ENCODE measurements at places on chromosomes 11 and 22. TPM values are rescaled to one million over a fixed set of nuclear protein-coding genes. Genes with fewer than 3 reads are reported as not detected.

DNA sequence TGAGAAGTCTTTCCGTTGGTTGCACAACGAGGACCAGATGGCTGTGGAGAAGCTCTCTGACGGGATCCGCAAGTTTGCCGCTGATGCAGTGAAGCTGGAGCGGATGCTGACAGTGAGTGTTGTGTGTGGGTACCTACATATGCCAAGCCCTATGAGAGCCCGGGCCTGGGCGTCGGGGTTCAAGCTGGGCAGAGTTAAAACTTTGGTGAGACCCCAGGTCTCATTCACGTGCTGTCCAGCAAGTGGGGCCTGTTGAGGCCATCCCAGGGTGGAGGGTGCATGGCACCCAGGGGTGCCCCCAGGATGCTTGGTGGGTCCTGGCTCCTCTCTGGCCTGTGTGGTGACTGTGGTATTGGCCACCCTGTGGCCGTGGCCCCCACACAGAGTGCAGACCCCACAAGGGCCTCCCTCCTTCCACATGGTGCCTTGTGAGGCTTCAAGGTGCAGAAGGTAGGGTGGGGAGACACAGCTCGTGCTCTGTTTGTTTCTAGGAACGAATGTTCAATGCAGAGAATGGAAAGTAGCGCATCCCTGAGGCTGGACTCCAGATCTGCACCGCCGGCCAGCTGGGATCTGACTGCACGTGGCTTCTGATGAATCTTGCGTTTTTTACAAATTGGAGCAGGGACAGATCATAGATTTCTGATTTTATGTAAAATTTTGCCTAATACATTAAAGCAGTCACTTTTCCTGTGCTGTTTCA is 12.8 kb downstream of the GATD1 start:
- no peak overlapping the region for H3K27ac ChIP-seq
- no peaks in the 10 kb centered on the region for H3K4me1 ChIP-seq
- H3K27me3 ChIP-seq = no peaks in the 10 kb centered on the region

CNGA4 gene
- total RNA-seq = not detected

PRAME gene
- 0.93 TPM for total RNA-seq

DNA sequence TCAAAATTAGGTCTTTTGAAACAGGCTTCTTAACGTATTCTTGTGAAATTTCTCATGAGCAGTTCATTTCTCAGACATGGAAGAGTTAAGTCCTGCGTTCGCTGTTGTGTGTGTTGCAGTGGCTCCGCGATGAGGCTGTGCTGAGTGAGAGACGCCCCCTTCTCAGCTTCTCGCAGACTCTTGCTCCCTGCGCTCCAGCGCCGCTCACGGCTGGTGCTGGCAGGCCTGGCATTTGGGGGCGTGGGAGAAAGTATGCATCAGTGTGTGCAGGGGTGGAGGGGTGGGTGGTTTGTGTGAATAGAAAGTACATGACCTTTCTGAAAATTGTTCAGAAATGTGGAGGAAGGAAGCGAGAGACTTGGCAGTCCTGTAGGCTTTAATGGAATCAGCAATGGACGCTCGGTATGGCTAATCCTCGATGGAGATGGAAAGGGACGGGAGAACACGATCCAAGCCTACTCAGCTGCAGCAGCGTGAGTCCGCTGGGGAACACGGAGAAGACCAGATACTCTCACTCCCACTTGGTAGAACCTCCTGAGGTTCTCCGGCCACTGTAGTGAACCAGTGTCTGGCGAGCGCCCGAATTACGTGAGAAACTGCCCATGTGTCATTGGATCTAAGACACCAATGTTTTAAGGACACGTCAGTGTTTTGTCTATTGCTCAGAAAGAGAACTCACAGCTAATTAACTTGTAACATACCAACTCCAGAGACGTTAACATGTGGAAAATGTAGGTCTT is 5.9 kb downstream of the TAB1 start:
- no peaks in the 10 kb centered on the region for H3K36me3 ChIP-seq
- no peak overlapping the region for H3K4me3 ChIP-seq
- peaks cover 14% of the 10 kb centered on the region for H3K4me1 ChIP-seq
- H3K27ac ChIP-seq = no peak overlapping the region
- no peaks in the 10 kb centered on the region for H3K27me3 ChIP-seq

NARS2 gene
- total RNA-seq = 19.8 TPM

GRCh38 chr11:112881461-112881860 is 79.8 kb upstream of the NCAM1 start:
- H3K27me3 ChIP-seq = no peaks in the 10 kb centered on the region
- H3K27ac ChIP-seq = no peak overlapping the region
- H3K36me3 ChIP-seq = no peaks in the 10 kb centered on the region
- peaks cover 55% of the 10 kb centered on the region for H3K4me1 ChIP-seq

GRCh38 chr11:96023275-96023674 is 99.4 kb upstream of the MTMR2 start:
- H3K27ac ChIP-seq = no peak overlapping the region
- peaks cover 5% of the 10 kb centered on the region for H3K4me1 ChIP-seq
- H3K27me3 ChIP-seq = no peaks in the 10 kb centered on the region

DNA sequence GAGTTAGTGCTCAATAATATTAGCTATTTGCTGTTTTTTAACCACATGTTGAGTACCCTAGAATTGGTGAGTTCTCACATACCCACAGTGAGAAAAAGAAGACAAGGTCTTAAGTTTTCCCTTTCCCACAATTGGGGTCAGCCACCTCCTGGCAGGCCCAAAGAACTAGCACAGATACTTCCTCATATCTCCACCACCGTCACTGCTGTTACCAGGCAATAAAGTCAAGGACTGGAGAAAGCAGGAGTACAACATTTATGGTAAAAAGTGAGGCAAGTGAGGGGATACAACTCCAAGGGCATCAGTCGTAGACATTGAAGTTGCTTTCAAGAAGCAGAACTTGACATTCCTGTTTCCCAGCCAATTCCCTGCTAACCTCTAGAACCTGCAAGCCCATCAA is 19.6 kb downstream of the ELP4 start:
- H3K4me3 ChIP-seq = no peak overlapping the region
- no peak for DNase-seq
- no peaks in the 10 kb centered on the region for H3K36me3 ChIP-seq
- no peaks in the 10 kb centered on the region for H3K27me3 ChIP-seq
- no peak overlapping the region for H3K27ac ChIP-seq
- peaks cover 6% of the 10 kb centered on the region for H3K4me1 ChIP-seq

GRCh38 chr11:47264521-47264920 is 5.4 kb upstream of the MADD start:
- H3K27ac ChIP-seq = no peak overlapping the region
- H3K36me3 ChIP-seq = no peaks in the 10 kb centered on the region
- no peak overlapping the region for H3K4me3 ChIP-seq
- peaks cover 19% of the 10 kb centered on the region for H3K4me1 ChIP-seq

DNA sequence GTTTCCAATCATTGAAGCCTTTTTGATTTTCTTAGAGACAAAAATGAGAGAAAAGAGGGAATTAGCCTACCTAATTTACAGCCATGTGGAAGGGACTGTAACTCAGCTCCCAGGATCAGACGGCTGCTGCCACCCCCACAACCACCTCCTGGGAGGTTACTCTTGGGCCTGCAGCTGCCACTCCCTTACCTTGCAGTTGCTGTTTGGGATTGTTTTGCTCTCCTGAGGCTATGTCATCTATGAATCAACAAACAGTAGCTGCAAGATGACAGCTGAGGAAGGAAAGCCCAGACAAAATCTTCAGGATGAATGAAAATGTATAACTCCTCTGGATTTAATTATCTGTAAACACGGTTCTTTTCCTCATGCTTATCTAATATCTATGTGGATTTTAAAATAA is 28.0 kb upstream of the ZC3H12C start:
- H3K27ac ChIP-seq = no peak overlapping the region
- H3K4me3 ChIP-seq = no peak overlapping the region
- no peaks in the 10 kb centered on the region for H3K4me1 ChIP-seq
- no peak for DNase-seq
- no peaks in the 10 kb centered on the region for H3K36me3 ChIP-seq

DNA sequence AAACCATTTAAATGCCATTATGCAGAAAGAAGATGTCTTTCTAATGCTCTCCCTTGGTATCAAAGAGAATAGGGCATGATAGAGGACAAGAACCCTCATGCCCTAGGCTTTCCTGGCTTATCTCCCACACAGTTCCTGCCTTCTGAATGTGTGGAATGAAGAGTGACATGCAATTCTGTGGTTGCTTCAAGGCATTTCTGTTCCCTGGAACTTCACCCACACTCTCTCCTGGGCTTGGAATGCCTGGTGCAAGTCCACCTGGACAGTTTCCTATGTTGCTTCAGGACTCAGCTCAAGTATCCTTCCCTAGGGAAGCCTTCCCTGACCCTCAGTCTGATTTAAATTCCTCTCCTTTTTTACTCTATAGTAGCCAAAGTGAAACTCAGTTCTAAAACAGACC is 53.8 kb upstream of the DRD2 start:
- peaks cover 30% of the 10 kb centered on the region for H3K27me3 ChIP-seq
- peaks cover 4% of the 10 kb centered on the region for H3K4me1 ChIP-seq
- DNase-seq = no peak
- no peak overlapping the region for H3K4me3 ChIP-seq
